ENCODE measurements at places on chromosomes 13 and 19.

DNA sequence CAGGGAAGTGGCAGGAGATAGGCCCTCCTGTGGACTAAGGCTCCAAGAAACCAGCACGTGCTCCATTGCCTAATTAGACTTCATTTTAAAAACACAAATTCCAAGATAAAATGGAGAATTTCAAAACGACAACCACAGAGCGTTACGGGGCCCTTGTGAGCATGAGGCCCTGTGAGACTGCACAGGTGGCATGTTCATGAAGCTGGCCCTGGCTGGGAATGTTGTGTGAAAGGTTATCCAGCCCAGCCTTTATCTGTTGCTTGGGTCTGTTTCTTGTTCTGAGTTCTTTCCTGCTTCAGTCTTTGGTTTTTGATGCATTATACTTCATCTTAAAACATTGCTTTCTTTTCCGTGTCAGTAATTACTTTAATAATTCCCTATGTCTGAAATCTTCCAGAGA, 99.0 kb downstream of the LACC1 start:
- no peak for DNase-seq

GRCh38 chr13:110572778-110573118, 11.2 kb upstream of the RAB20 start:
- DNase-seq = no peak

GRCh38 chr13:94210816-94211215, 268.7 kb downstream of the DCT start:
- no peak for DNase-seq

DNA sequence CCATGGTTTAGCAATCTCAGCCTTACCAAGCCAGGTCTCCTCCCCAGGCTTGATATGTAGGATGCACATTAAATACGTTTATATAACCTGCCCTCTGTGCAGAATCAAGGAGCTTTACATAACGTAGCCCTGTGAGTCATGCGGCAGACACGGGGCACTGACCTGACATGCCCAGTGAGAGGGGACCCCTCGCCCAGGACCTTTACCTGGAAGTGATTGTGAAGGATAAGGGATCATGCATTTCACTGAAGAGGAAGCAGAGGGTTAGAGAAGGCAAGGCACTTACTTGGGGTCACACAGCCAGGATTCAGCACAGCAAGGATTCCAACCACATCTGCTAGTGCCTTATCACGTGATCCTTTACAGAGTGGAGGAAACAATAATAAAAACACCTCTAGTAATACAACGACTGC, 18.9 kb upstream of the FOSB start:
- DNase-seq = no peak

DNA sequence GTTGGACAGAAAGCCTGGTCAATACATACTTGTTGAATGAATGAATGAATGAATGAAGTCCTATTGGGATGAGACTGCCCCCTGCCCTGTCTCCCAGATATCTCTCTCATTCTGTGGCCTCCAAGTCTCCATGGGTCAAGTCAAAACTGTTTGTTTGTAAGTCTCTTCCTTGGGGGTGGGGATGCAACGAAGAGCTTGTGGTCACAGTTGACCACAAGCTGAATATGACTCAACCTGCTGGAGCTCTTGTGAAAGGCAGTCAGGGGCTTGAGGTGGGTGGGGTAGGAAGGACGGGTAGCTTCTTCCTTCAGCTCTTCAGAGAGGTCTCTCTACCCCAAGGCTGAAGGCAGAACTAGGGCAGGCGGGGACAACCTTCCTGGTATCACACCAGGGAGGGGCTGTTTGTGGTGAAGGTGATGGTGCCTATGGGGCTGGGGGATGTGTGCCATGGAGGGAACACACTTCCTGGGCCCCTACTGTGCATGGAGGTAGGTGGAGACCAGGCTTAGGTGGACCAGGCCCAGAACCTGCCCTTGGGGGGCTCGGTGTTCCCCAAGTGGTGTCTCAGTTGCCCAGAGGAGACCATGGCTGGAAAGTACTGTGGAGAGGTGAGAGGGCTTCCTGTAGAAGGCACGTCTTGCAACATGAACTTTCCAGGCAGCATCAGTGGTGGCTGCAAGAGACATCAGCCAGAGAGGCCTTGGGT, 8.0 kb downstream of the MYO1F start:
- peak; percentile 93 for DNase-seq

DNA sequence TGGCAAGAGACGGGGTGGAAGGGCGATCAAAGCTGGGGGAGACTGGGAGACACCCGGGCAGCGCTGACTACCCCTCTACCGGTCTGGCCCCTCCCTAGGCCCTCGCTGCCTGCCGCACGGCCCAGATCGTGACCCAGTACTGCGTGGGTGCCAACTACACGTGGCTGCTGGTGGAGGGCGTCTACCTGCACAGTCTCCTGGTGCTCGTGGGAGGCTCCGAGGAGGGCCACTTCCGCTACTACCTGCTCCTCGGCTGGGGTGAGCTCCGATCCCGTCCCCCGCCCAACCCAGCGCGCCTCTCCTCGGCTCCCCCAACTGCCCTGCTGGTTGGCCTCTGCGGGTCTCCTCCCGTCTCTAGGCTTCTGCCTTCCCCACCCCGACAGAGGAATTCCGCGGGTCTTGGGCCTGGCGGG, 8.8 kb downstream of the GIPR start:
- DNase-seq = no peak

GRCh38 chr13:40996426-40997092, 22.6 kb downstream of the ELF1 start:
- DNase-seq = peak; percentile 65

DNA sequence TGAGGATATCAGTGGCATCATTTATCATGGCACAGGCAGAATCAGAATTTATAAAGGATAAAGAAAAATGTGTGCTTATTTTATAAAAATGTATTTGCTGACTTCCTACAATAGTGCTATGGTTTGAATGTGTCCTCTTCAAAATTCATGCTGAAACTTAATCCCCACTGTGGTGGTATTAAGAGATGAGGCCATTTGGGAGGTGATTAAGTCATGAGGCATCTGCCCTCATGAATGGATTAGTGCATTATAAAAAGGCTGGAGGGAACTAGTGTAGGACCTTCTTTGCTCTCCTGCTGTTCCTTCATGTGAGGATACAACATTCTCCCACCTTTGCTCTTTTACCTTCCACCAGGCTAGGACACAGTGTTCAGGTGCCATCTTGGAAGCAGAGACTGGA, 212.8 kb downstream of the RFC3 start:
- no peak for DNase-seq

- no peak for DNase-seq
Observed at GRCh38 chr19:48633148-48634035, 3.8 kb downstream of the DBP start.

- DNase-seq = no peak
Observed at GRCh38 chr13:98856983-98857382, 104.5 kb upstream of the SLC15A1 start.

DNA sequence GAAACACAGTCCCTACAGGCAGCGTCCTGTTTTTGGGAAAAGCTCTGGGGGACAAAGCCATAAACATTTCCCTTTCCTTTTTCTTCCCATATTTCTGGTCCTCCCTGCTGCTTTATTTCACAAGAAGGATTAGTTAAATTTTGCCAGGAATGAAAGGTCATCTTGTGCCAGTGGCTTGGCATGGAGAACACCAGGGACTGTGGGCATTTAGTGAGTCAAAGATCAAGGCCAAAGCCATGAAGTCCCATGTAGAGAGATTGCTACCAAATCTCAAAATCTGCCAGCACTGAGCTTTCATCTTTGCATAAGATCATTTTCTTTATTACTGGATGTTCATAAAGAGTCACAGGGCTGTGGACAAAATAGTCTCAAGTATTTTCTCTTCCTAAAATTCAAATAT, 29.1 kb upstream of the SLC46A3 start:
- DNase-seq = no peak

- DNase-seq = peak; percentile 53
Observed at GRCh38 chr13:43389983-43390382, 366.6 kb downstream of the DNAJC15 start.

DNA sequence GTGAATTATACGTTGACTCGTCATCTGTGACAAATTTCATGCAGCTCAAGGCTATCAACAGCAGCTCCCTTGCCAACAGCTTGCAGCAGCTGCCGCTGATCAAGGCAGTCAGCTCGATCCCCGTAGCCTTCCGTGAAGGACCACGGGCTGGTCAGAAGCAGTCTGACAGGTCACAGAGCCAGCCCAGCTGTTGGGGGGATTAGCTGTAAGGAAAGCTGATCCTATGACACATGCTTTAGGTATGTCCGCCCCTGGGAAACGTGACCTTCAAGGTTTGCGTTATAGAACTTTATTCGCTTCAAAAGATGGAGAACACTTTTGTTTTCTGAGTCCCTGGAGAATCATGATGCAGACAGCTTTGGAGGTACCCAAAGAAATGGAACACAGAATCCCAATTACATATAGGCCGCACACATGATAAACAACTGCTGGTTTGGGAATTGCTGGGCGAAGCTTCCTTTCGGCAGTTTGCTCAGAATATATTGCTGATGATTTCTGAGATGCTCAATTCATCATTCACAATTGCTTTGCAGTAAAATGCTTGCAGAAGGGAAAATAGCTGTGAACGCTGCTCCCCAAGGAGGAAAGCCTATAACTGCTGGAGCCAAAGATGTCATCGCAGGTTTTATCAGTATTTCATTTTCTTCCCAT, 62.6 kb upstream of the USP29 start:
- no peak for DNase-seq

- no peak for DNase-seq
Observed at GRCh38 chr19:33343859-33344572, 29.5 kb upstream of the CEBPG start.

DNA sequence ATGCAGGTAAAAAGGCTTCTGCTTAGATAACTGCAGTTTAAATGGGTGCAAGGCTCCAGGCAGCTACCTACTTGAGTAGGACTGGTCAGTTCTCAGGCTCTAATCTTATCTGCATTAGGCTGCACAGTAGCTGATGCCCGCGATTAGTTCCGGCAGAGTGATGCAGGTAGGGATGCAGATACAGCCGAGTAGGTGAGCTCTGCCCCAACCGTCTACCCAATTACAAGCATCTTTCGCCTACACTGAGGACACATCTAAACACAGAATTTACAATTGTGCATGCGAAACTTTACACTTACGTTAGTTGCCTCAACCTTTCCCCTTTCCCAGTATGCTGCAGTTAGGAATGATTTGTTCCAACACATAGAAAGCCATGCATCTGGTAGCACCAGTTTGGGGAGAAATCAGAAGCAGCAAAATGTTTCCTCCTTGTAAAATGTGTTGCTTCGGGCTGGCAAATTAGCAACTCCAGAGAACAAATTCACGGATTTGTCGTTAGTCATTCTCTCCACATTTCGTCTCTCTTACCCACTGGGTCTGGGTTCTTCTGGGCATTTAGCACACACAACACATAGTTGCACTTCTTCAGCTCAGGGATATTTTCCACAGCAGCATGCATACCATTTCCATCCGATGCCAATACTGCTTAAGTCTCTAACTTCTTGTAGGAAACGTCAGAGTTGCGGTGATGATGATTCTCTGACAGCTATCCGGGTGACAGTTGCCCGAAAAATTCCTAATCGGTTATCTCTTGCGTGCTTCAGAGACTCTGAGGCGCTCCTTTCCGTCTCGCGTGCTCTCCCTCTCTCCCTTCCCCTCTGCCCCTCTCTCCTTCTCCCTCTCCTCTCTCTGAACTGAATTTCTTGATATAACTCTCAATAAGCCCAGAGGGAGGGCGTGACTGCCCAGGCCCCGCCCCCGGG, at the start of gene PCDH9:
Gene PCDH9 (minus strand): TSS at position 856 of the 923 bp plus-strand sequence. CDS start 1,896 bp downstream, outside the sequence.
- no peak for DNase-seq

GRCh38 chr19:49361438-49362047, 673 bp downstream of the TEAD2 start:
- DNase-seq = no peak

GRCh38 chr13:67226696-67227095, 3.4 kb downstream of the PCDH9 start:
- DNase-seq = no peak

DNA sequence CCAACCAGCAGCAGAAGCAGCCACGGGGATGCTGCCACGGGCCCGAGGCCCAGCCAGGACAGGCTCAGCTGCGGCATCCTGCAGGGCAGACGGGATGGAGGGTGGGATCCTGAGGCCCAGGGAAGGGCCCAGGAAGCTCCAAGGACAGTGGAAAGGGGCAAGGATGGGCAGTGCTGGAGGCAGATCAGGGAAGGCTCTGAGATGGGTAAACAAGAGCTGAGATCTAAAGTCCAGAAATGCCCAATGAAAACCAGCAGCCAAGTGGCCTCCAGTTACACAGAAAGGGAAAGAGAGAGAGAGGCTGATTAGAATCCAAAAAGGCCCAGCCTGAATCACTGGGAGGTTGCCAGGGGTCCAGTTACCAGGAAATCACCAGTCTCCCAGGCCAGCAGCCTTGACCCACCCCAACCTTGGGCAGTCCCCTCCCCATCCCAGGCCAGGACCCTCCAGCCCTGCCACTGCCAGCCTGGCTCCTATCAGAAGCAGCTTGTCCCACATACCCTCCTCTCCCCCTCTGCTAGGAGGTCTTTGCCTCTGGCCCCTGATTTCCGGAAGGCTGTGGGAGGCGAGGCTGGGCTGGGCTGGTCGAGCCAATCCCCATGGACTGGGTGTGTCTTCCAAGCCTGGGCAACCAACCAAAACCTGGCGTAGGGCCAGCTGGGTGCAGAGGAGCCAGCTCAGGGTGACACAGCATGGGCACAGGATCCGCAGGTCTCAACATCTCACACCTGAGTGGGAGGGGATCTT, at the start of gene CYP4F11:
Gene CYP4F11 (minus strand): TSS at position 198 of the 747 bp plus-strand sequence. CDS start 121 bp downstream, at position 77.
- DNase-seq = peak; percentile 16

DNA sequence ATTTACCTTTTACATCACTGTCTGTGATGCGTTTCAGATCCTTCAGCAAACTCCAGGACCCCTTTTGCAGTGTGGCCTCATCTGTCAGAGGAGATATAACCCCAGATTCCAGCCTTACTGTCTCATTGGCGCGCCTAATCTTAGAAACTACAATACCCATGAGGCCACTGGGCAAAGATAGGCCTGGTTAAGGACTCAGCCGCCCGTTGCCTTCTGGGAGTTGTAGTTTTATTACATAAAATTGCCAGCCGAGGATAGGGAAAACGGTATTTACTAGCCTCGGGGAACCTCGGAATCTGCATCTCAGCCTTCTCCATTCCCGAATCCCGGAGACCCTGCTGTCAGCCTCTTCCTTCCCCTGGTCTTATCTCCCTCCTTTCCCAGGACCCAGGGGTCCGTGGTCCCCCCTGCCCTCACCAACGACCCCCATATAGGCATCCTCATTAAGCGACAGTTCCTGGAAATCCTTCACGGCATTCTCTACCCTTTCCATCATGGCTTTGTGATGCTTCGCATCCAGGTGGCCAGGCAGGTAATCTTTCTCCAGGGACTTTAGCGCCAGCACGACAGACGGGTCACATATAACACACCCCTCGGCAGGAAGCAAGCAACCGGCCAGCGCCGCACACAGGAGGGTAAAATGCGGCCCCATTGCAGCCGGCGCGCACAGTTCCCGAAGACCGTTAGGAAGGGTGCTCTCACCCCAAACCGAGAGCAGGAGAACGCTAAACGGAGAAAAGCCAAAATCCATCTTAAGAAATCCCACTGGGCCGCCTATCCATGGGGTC, 1.3 kb downstream of the IZUMO1 start:
- peak; percentile 76 for DNase-seq

- no peak for DNase-seq
Observed at GRCh38 chr13:73966331-73966730, 167.9 kb downstream of the KLF12 start.

DNA sequence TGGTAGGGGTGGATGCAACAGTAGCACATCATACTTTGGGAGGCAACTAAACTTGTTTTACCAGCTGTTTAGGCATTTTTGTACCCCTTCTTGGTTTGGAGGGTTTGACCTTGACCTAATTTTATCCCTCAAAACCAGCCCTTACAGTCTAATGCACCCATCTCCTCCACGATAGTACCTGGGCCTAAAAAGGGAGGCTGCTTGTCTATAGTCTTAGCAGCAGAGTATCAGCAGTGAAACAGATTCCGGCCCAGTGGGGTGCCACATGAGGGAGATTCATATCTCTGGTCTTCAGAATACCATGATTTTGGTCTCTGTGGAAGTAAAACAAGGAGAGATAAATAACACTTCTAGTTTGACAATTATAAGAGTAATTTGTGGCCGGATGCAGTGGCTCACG, 39.5 kb upstream of the ATP12A start:
- DNase-seq = no peak

All from suppressor macrophage (primary cell).